Activated naive CD4-positive, alpha-beta T cell treated with anti-CD3 and anti-CD28 coated beads, Interleukin-2, amount 50 U/mL, for 72 hours (primary cell): ENCODE measurements at places on chromosomes 1 and 21. TPM values are rescaled to one million over a fixed set of nuclear protein-coding genes. Genes with fewer than 3 reads are reported as not detected.

The SDC3 gene
- total RNA-seq = 1.7 TPM

The GPR37L1 gene
- not detected for total RNA-seq

The ADCY10 gene
- total RNA-seq = 0.53 TPM

The RAB42 gene
- total RNA-seq = not detected

The NGF gene
- not detected for total RNA-seq

The LCE1F gene
- not detected for total RNA-seq

The IL10 gene
- total RNA-seq = not detected

The C1orf87 gene
- total RNA-seq = not detected

The KIF17 gene
- 1.0 TPM for total RNA-seq

The NTMT2 gene
- not detected for total RNA-seq

The EDN2 gene
- not detected for total RNA-seq

The CDA gene
- not detected for total RNA-seq

The DIO1 gene
- not detected for total RNA-seq

The CHRNB2 gene
- 0.09 TPM for total RNA-seq

The SF3B4 gene
- total RNA-seq = 65.3 TPM

The IVL gene
- not detected for total RNA-seq

The DBT gene
- total RNA-seq = 14.6 TPM

The GPR52 gene
- 2.6 TPM for total RNA-seq

The FAM177B gene
- 0.53 TPM for total RNA-seq

The PEX10 gene
- total RNA-seq = 17.0 TPM

The HSPA6 gene
- total RNA-seq = 0.61 TPM

The GBP6 gene
- 0.11 TPM for total RNA-seq

The ASCL5 gene
- total RNA-seq = 0.35 TPM

The CDC20 gene
- 127 TPM for total RNA-seq

The MSTO1 gene
- 55.3 TPM for total RNA-seq

The PDPN gene
- total RNA-seq = not detected

The CHIA gene
- 0.25 TPM for total RNA-seq

The GPR161 gene
- total RNA-seq = 0.34 TPM

The CD1C gene
- total RNA-seq = 0.23 TPM

The ASH1L gene
- total RNA-seq = 43.0 TPM

The E2F2 gene
- total RNA-seq = 23.2 TPM

The CSF3R gene
- 1.5 TPM for total RNA-seq

The PLA2G2D gene
- total RNA-seq = not detected

The PPP1R8 gene
- 28.3 TPM for total RNA-seq

The RPAP2 gene
- 25.1 TPM for total RNA-seq

The GNAI3 gene
- 8.9 TPM for total RNA-seq

The DCST2 gene
- 1.8 TPM for total RNA-seq

The CYP4B1 gene
- not detected for total RNA-seq

The CYP4A22 gene
- not detected for total RNA-seq

The LCE2C gene
- total RNA-seq = not detected

The ALDH4A1 gene
- total RNA-seq = 9.8 TPM

The DPT gene
- total RNA-seq = not detected

The SYCP1 gene
- total RNA-seq = not detected

The FCMR gene
- 37.3 TPM for total RNA-seq

The SLC16A4 gene
- 0.45 TPM for total RNA-seq

The CLCA4 gene
- not detected for total RNA-seq

The CCDC24 gene
- 1.4 TPM for total RNA-seq
